ENCODE measurements at places on chromosomes 2 and 18. TPM values are rescaled to one million over a fixed set of nuclear protein-coding genes. Genes with fewer than 3 reads are reported as not detected.
A peak's percentile ranks its signal among the peaks of the same experiment; 100 is the strongest.

- H3K4me1 ChIP-seq = no peaks in the 10 kb centered on the region
- no peak overlapping the region for H3K27ac ChIP-seq
- H3K36me3 ChIP-seq = no peaks in the 10 kb centered on the region
- no peak for DNase-seq
- no peak overlapping the region for H3K4me3 ChIP-seq
Measured at GRCh38 chr2:218810256-218810655, 21.3 kb downstream of the PRKAG3 start.

Gene SCN1A
- not detected for total RNA-seq

- no peak overlapping the region for H3K4me3 ChIP-seq
- H3K36me3 ChIP-seq = no peaks in the 10 kb centered on the region
- no peaks in the 10 kb centered on the region for H3K4me1 ChIP-seq
- no peak overlapping the region for H3K27ac ChIP-seq
- DNase-seq = no peak
- no peaks in the 10 kb centered on the region for H3K27me3 ChIP-seq
Measured at GRCh38 chr18:72181241-72181764, 362.8 kb downstream of the CBLN2 start.

GRCh38 chr2:119423811-119424210, 7.8 kb upstream of the TMEM37 start:
- peaks cover 16% of the 10 kb centered on the region for H3K27me3 ChIP-seq
- H3K27ac ChIP-seq = no peak overlapping the region
- H3K4me1 ChIP-seq = no peaks in the 10 kb centered on the region
- DNase-seq = no peak
- no peak overlapping the region for H3K4me3 ChIP-seq

DNA sequence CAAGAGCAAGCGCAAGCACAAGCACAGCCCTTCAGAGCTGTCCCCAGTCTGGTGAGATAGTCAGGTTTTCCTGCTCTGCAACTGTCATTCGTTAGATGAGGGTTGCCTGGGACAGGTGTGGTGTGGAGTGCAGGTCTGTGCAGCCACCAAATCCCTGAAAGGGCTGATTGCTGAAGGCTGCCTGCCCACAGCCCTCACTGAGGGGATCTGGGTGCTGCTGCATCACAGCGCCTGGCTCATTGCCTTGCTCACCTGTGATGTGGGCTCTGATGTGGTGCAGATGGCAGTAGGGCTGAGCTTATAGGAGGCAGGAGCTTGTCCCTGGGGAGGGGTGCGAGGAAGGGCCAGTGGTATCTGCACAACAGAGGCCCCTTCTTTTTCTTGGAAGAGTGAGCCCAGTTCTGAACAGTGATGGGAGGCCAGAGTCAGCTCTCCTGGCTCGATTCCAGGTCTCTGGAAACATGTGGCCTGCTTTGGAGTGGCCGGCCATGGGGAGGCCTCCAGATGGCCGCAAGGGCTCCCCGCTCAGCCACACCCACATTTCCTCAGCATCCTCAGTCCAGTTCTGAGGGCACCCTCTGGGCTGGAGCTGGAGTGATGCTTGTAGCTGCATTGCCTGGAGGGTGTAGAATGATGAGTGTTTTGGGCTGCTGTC, 11.4 kb downstream of the UBE2F start:
- no peaks in the 10 kb centered on the region for H3K27me3 ChIP-seq
- no peak for DNase-seq
- no peak overlapping the region for H3K4me3 ChIP-seq
- peaks cover 49% of the 10 kb centered on the region for H3K4me1 ChIP-seq

- H3K4me1 ChIP-seq = peaks cover 35% of the 10 kb centered on the region
- peak; percentile 20 for DNase-seq
- no peaks in the 10 kb centered on the region for H3K27me3 ChIP-seq
- H3K4me3 ChIP-seq = no peak overlapping the region
- peak overlapping the region; percentile 41 for H3K27ac ChIP-seq
Measured at GRCh38 chr2:96801786-96802595, 14.1 kb upstream of the CNNM3 start.

Gene TCF7L1
- not detected for total RNA-seq

GRCh38 chr2:55019526-55020258, 30.6 kb downstream of the RTN4 start:
- H3K4me3 ChIP-seq = no peak overlapping the region
- H3K27ac ChIP-seq = no peak overlapping the region
- peak; percentile 13 for DNase-seq

All from CD4-positive, alpha-beta T cell (primary cell).